ENCODE measurements at places on chromosomes 6 and 20.

DNA sequence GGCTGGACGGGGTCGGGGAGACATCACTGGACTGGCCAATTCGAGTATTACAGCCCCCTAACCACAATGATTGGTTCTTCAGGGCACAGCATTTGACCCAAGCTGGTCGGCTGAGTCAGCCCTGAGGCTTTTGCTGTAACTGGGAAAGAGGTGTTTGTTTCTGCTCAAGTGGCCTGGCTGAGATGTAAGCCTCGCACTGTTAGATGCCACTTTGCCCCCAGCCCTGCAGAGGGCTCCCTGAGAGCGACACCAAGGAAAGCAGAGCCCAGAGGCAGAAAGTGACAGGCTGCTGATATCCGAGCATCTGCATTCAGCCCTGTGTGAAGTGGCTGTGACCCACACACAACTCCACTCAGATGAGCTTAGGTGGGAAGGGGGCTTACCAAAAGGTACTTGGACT is 19.4 kb downstream of the ERGIC3 start:
- no peak for DNase-seq

DNA sequence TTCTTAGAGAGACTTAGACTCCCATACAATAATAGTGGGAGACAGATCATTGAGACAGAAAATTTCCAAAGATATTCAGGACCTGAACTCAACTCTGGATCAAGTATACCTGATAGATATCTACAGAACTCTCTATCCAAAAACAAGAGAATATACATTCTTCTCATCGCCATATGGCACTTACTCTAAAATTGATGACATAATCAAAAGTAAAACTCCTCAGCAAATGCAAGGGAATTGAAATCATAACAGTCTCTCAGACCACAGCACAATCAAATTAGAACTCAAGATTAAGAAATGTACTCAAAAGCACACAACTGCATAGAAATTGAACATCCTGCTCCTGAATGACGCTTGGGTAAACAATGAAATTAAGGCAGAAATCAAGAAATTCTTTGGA is 28.7 kb downstream of the PERP start:
- DNase-seq: no peak

GRCh38 chr6:6840831-6841291 is 252.3 kb downstream of the LY86 start:
- DNase-seq: no peak

DNA sequence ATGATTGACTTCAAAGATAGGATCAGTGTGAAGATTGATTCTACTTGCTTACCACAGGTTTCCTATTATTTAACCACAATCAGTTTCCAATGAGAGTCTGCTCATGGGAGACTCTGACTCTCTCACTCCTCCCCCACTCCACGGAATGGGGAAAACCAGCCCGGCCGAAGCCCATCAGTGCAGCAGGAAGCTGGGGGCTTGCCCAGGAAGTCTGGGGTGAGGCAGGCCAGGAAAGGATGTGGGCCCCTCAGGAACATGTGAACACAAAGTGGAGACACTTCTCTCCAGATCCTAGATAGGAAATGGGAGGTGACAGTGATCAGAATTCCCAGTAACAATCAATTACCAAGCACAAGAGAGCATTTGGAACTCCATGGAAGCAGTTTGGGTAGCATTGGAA is 144.2 kb downstream of the TTLL2 start:
- no peak for DNase-seq

- no peak for DNase-seq
Observed at GRCh38 chr6:19834858-19835257, 2.3 kb upstream of the ID4 start.

DNA sequence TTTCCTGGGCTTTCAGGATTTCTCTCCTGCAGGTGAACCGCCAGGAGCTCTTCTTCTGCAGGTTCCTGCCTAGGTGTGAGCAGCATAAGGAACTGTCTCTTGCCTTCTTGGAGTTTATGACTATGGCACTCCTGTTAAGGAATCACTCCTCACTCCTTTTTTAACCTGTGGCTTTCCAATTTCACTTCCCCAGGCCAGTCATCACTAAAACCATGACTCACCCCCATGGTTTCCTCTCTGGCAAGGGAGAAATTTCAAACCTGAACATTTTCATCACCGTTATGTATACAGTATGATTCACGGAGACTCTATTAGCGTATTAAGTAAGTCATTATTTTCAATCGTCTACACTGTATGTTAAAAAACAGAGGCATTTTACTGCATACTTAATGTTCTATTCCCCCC is 78.2 kb upstream of the ARID1B start:
- DNase-seq: no peak

GRCh38 chr6:117328500-117328899 is 63.1 kb downstream of the VGLL2 start:
- no peak for DNase-seq

DNA sequence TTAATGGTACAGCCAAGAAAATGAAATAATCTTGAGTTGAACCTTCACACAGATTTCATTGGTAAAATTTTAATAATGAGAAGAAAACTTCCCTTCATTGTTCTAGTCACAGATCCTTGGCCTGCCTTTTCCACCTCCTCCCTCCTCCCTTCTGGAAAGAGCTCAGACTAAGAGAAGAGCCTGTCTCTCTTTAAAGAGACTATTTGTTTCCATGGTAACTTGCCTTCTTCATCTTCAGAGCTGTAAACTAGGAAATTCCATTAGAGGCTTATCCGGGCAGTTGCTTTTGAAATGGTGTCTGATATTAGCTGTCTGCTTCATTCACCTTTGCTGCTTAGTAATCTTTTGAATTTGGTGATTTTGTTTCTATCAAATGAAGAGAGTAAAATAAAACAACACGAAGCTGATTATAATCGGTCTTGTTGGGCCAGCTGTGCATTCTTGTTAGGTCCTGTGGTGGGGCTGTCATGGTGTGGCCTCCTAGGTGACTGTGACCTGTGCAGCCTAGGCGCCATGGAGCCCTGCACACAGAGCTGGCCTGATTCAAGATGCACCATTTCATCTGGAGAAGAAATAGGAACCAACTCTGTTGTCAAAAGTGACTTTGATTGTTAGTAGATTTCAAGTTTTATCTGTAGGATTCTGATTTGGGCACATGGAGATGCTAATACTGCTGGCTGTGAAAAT is 96.7 kb downstream of the MAP3K7 start:
- DNase-seq: no peak

DNA sequence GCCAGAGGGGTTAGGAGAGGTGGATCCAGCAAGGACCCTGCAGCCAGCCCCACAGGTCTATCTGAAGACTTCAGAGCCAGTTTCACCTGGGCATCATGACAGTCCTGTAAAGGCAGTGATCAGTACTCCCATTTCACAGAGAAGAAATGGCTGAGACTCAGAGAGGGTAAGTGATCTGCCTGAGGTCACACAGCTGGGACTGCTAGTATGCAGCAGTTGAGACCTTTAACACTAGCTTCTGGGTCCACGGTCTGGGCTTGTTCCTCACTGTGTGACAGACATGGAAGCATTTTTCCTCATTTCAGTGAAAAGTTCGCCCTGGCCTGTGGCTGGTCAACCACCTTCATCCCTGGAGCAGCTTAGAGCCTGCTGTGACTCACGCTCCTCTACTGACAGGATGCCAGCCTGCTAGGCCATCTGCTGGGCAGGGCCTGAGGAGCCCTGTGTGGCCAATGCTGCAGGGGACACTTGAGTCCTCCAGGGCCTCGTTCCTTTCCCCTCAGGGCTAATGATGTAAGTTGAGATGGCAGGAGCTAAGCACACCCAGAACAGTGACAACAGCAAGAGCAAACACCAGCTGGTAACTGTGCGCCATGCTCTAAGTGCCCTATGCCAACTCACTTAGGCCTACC is 192.0 kb downstream of the LRFN2 start:
- DNase-seq: no peak

GRCh38 chr6:166956444-166957086 is at the start of gene RNASET2:
RNASET2 (minus strand) TSS chr6:166956550; CDS start chr6:166956182, 368 bp downstream.
- peak; percentile 100 for DNase-seq
